ENCODE measurements at places on chromosomes 11 and 22.

DNA sequence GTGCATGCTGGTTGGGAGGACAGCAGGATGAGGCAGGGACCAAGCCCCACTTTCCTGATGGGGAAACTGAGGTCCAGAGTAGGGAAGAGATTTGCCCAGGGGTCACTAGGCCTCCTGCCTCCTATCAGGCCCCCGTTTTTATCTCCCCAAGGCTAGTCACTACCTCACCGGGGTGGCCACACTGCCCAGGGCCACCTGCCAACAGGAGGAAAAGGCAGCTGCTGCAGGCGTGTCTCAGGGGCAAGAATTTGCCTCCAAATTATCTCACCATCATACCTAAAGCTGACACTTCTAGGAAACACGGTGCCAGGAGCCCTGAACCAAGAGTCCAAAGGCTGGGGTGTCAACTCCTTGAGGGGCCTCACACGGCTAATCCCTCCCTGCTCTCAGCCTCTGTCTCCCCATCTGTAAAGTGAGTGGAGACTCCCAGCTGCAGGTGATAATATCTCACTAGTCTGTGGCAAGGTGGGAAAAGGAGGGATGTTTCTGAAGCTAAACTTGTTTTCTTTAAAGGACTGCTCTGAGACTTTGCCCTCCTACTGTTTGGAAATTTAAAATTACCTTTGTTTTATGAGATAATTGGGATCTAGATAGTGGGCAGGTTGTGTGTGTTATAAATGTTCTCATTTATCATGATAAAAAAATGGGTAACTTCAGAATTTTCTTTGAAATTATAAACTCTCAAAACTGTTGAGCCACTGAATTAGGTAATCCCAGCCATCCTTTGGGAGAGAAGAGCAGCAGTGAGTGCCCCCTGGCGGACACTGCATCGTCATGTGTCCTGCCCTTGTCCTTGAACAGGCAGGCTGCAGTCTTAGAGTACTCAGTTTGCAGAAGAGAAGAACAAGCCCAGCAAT lies 60.0 kb downstream of the MYO7A start:
- peak; percentile 70 for DNase-seq

DNA sequence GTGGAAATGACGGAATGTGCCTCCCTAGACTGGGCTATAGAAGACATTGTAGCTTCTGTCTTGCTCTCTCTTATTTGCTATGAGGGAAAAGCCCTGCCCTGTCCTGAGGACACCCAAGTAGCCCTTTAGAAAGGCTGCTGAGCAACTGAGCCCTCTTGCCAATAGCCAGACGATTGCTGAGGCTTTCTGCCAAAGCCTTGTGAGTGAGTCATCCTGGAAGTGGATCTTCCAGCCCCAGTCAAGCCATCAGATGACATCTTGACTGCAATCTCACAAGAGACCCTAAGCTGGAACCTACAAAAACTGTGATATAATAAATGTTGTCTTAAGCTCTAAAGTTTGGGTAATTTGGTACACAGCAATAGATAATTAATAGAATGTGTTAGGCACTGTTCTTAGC lies 3.9 kb upstream of the TRAF6 start:
- DNase-seq = no peak

- DNase-seq = no peak
Observed at GRCh38 chr22:31212783-31213629, 908 bp downstream of the LIMK2 start.

GRCh38 chr11:12053606-12054361 lies 45.4 kb upstream of the DKK3 start:
- no peak for DNase-seq

GRCh38 chr11:57222239-57222638 lies 14.8 kb downstream of the APLNR start:
- no peak for DNase-seq

DNA sequence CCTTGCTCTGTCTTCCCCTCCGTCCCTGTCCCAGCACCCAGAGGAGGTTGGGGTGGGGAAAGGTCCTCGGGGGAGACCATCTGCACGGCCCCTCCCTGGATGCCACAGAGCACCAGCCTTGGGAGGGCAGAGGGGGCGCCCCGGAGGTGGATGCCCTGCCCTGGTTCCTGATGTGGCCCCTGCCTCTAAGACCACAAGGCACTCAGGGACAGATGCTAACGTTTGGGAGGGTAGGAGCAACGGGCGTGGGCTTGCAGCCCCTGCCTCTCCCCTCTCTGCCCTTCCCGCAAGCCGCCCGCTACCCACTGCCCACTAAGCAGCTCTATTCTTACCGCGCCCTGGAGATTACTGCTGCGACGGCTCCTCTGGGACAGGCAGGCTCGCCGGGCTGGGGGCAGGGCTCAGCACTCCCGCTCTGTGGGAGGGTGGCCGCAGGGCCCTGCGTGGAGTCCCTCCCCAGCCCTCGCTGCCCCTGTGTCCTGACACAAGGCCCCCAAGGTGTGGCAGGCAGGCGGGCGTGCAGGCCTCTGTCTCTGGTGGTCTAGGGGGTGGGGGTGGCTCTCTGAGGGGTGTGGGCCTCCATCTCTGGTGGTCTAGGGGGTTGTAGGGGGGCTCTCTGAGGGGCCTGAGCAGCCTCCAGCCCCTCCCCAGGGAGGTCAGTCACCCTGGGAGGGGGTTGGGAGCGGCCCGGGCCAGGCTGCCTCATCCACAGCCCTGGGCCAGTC lies 14.9 kb downstream of the BRSK2 start:
- no peak for DNase-seq

DNA sequence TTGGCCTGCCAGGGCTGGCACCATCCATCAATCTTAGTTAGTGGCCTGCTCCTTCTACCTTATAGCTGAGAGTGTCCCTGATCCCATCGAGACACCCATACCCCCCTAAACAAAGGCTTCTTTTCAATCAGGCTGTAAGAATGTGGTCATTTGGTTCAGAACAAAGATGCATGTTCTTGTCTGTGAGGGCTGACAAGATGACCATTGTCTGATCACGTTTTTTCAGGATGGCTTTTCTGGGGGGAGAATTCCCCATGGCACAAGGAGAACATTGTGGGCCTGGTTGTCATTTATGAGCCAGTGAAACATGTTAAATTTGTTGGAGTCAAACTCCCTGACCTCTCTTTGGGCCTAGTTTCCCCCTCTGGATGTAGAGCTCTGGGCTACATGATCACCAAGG lies 160.4 kb downstream of the INSC start:
- DNase-seq = no peak

DNA sequence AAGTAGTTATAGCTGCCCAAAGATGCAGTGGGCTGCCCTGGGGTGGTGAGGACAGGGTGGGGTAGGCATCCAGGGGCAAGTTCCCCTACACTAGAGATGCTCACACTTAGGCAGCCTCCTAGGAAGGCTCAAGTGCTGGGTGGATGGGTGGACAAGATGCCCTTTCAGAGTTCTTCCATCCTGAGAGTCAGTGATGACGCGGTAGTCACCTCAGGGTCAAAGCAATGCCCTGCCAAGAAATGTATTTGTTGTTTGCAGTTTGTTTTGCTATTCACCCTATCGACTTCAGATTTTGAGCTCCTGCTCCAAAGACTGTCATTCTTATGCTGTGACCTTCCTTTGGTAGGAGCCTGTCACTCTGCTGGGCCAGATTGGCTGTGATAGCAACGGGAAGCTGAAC lies 18.9 kb downstream of the POLA2 start:
- peak; percentile 54 for DNase-seq

- no peak for DNase-seq
Observed at GRCh38 chr22:17358415-17358814, 10.8 kb upstream of the CECR2 start.

DNA sequence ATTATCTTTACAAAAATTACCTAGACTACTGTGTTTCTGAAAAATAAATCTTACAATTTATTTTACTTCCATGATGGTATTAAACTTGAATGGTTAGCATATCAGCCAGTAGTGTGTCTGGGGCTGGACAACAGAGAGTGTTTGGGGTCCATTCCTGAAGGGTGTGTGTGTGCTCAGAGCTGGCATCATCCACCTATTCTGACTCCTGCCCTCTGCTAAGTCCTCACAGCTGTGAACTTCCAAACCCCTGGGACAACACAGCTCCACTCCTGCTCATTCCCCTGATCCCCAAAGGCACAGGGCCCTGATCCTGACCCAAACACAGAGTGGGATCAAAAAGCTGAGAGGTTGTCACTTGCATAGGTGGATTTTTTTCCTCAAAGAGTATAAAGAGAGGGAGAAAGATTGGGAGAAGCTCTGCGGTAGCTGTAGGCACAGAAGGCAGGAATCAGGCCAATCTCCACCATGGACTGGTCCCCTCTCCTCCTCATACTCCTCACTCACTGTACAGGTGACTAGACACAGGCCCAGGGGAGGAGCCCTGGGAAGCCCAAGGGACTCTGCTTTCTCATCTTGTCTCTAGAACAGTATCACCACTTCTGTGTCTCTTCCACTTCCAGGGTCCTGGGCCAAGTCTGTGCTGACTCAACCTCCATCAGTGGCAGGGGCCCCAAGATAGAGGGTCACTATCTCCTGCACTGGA lies 55.7 kb upstream of the TOP3B start:
- DNase-seq = no peak

GRCh38 chr11:70541176-70541575 lies 142.8 kb downstream of the CTTN start:
- DNase-seq = no peak

DNA sequence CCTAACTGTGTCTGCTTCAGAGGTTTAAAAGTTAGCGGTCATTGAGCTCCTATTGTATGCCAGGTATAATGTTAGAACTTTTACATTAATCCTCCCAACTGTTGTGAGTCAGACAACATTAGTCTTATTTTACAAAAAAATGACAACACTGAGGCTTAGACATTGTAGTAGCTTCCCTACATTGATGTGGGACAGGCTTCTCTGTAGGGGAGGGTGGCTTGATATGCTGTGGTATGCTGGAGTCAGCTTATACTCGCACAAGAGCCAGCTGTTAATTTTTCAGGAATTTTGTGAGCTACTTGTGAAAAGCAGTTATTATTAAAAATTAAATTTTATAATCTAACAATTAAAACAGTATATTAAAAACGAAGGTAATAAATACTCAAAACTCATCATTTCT lies 64.8 kb upstream of the NAV2 start:
- DNase-seq = no peak

DNA sequence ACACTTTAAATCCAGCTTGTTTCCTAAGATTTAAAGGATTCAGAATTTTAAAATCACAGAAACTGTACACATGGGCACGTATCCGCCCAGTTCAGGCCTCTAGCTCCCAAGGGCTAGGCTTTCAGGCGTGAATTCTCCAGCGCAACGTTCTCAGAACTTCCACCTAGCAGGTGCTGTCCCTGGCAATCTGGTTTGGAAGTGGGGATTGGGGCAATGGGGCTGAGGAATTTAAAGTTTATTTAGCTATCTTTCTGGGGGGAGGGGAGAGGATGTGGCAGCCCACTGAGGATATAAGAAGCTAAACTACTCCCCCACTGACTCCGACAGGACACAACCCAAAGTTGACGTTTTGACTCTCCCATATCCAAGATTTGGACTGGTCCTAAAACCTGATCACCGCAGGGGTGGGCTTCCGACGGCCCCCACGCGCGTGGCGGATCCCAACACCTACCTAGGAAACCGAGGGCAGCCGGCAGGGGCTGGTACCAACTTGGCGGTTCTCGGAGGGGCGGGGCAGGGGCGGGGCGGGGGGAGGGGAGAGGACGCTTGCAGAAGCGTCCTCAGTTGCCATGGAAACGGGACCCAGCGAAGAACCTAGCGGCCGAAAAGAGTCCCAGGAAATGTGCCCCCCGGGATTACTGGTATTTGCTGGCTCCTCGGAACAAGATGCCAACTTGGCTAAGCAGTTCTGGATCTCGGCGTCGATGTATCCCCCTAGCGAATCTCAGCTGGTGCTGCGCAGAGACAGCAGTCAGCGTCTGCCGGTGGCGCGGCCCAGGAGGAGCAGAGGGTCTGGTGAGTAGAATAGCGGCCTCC lies at the start of gene HOATZ:
HOATZ (plus strand) TSS at position 563 of the 816 bp plus-strand sequence; CDS start at position 570, 7 bp downstream.
- DNase-seq = no peak

GRCh38 chr11:35682230-35683173 lies 19.9 kb downstream of the TRIM44 start:
- DNase-seq = no peak

- DNase-seq = no peak
Observed at GRCh38 chr11:19675397-19675796, 37.2 kb upstream of the NAV2 start.

DNA sequence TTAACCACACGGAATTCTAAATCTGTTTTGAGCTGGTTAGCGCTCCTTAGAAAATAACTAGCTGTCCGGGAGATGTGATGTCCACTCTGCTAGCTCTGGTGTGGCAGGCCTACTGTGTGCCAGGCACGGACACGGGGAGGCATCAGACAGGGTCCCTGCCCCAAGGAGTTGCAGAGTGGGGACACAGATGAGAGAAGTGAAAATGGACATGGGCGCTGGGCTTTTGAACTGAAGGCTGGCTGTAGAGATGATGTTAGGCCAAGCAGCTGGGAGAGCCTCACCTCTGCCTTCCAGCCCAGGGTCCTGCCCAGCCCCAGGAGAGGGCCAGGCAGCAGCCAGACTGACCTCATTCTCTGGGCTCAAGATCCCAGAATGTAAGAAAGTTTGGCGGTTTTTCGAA lies 368.6 kb downstream of the CTTN start:
- DNase-seq = no peak

DNA sequence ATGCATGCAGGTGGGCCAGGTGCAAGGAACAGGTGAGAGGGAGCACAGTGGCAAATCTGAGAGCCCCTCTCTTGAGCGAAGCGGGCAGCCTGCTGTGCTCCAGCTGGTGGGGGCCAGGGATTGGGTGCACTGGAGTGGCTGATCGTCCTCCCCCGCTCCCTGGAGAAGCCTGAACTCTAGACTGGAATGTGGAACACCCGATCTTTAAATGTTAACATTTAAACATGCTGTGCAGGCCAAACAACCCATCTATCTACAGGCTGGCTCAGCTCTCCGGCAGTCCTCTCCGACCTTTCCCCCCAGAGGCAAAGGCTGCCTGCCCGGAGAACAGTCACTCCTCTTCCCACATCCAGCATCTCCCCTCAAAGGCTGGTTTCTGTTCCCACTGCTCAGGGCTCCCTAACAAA lies 5.1 kb downstream of the MRGPRF start:
- no peak for DNase-seq

GRCh38 chr11:514606-515005 lies 7.6 kb upstream of the RNH1 start:
- DNase-seq = no peak

GRCh38 chr11:126246636-126247035 lies 22.1 kb downstream of the SRPRA start:
- peak; percentile 36 for DNase-seq

DNA sequence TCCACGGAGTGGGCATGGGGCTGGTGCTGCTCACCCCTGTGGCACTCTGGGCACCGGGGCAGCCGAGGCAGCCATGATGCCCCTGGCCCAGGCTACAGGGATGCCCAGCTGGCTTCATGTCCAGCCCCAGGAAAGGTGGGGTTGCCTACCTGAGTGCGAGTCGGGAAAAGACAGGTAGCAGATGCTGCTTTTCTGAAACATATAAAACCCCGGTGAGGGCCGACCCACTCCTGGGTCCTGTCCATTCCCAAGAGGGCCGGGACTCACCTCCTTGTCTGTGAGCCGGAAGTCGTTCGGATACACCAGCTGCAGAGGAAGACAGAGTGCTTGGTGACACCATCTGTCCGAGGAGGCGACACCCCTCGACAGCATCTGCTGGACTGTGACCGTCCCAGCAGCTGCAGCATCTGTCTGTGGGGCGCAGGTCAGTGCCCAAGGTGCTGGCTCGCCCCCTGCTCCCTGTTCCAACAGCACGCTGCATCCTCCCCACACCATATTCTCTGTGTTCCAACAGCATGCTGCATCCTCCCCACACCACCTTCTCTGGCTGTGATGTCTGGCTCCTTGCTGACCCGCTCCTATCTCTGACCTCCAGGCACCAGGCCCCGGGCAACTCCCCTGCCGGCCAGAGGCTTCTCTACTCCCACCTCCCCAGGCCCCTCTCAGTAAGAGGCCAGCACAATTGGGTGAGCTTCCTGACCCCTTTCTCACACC lies 8.0 kb downstream of the DENND6B start:
- DNase-seq = no peak

- DNase-seq = no peak
Observed at GRCh38 chr22:19430890-19431541, 517 bp downstream of the HIRA start.

All from brain microvascular endothelial cell (primary cell).